IPS-NIHi11 (cell line): ENCODE measurements at places on chromosomes 11 and 22.
A peak's percentile ranks its signal among the peaks of the same experiment; 100 is the strongest.

GRCh38 chr11:115941044-115941443 lies 436.8 kb upstream of the CADM1 start:
- DNase-seq: no peak

DNA sequence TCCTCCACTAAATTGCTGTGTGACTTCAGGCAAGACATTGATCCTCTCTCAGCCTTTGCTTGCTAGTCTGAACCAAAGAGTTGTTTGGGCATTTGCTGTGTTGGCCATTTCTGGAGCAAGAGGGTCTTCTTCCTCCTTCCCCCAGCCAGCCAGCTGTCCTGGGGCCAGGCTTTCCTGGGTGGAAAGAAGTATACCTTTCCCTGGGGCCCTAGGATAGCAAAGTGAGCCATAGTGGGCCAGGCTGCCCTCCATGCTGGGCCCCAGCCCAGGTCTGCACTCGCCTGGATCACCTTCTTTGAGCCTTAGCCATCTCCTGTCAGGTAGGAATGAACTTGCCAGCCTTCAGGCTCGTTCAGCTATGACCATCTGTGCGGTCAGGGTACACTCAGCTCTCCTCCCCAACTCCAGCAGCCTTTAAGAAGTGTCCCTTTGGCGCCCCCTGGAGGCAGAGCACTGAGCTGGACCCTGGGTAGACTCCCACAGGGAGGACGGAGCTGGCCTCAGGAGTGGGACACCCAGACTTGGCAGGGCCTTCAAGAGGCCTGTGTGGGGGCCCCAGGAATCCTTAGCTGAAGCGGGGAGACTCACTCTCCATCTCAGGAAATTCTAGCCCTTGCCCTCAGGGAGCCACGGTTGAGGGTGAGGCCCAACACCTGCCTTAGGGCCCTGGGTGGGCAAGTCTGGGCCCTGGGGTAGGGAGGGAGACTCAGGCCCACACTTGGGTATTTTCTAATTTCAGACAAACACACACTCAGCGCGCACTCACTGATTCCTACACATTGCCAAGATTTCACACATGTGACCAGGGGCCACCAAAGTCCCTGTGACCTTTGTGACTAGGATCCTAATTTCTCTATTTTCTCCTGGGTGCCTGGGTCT lies 35.6 kb upstream of the TPBGL start:
- DNase-seq: peak; percentile 93

DNA sequence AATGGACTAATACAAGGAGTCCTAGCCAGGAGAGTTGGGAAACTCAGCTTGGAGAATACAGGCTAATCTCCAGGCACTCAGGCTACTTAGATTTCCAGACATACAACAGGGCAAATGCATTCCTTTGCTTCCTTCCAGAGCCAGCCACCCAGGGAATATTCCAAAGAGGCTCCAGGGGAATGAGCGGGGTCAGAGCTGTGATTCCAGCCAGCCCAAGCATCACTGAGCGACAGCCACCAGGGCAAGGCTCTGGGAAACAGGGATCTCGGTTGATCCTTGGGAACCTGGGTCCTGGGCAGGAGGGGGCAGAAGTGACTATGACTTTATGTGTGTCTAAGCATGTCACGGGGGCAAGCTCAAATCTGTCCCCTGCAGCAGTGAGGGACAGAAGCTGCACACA lies 112.3 kb upstream of the LMO1 start:
- no peak for DNase-seq

GRCh38 chr11:130103296-130103814 lies 33.7 kb downstream of the APLP2 start:
- DNase-seq: no peak

DNA sequence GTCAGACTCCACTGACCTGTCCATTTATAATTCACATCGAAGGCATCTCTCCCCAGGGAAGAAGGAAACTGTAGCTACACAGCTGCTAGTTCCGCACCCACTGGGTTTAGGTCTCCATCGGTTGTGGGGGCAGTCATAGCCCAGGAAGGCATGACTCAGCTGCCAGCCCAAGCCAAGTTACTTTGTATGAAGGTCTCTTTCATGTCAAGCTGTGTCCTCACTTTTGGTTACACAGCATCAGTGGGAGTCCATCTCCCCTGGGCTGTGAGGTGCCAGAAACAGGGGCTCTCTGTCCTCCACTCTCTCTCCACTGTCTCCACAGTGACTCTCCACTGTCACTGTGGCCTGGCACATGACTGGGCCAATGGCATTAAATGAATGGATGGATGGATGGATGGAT lies 585.2 kb downstream of the BRD1 start:
- no peak for DNase-seq
